ENCODE measurements at places on chromosomes 12 and 14.

- DNase-seq, result no peak
Observed at GRCh38 chr14:58667900-58668299, 30.1 kb downstream of the DACT1 start.

DNA sequence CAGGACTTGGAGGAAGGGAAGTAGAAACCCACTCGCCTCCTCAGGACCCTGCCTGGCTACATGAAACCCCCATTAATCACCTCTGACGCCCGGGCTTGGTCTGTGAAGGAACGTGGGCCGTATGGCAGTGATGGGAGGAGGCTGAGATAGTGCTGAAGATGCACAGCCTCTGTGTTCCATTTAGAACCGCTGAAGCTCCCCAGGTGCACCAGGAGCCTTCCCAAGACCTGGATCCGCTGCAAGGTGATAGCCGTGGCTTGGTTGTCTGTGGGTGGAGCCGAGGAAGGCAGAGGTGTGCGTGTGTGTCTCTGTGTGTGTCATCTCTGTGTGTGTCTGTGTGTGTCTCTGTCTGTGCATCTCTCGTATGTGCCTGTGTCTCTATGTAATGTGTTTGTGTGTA lies 293.1 kb downstream of the CACNA1C start:
- no peak for DNase-seq

- no peak for DNase-seq
Observed at GRCh38 chr12:19199332-19199731, 69.8 kb downstream of the PLEKHA5 start.

DNA sequence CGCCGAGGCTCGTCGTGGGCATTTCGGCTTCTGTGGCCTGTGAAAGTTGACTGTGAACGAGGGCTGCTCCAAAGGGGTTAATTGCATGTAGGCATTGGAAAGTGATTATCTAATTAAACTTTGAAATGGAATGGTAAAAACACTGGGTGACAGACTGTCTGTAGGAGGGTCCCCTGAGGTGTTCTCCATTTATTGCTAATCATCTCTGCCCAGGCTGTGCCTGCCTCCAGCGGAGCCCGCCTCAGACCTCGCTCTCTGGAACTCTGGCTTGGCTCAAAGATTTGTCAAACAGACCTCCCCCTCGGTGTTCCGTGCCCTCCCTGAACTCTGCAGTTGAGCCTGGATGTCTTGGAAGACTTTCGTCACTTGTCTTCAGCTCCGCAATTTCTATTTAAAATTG lies 50.2 kb upstream of the VRK1 start:
- DNase-seq, result no peak

GRCh38 chr12:121888083-121888477 lies 510 bp upstream of the PSMD9 start:
- DNase-seq, result no peak

DNA sequence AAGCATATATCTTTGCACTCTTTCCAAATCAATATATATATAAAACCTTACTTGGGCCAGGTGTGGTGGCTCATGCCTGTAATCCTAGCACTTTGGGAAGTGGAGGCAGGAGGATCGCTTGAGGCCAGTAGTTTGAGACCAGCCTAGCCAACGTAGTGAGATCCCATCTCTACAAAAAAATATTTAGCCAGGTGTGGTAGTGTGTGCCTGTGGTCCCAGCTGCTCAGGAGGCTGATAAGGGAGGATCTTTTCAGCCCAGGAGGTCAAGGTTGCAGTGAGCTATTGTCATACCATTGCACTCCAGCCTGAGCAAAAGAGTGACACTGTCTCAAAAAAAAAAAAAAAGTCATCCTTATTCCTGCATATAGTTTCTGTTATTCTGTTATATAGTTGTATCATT lies 14.4 kb downstream of the OS9 start:
- no peak for DNase-seq

DNA sequence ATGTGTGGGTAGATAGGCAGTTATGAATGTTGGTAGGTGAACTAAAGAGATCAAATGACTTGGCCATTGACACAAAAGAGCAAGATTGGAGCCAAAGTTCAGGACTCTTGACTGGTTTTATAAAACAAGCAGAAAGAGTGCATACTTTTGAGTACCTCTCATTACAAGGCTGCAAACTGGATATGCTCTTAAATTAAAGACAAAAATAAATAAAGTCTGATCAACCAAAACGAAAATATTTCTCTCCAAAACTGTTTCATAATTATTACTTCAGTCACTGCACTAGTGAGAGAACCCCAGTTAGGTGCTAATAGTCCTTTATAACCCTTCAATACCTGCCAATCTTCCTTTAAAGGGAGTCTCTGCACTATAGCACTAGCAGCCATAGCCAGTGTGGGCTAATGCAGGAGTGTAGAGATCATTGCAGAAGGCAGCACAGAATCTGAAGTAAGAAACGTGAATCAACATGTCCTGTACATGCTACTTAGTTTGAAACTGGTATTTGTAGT lies 147.1 kb downstream of the FOXA1 start:
- DNase-seq, result no peak

DNA sequence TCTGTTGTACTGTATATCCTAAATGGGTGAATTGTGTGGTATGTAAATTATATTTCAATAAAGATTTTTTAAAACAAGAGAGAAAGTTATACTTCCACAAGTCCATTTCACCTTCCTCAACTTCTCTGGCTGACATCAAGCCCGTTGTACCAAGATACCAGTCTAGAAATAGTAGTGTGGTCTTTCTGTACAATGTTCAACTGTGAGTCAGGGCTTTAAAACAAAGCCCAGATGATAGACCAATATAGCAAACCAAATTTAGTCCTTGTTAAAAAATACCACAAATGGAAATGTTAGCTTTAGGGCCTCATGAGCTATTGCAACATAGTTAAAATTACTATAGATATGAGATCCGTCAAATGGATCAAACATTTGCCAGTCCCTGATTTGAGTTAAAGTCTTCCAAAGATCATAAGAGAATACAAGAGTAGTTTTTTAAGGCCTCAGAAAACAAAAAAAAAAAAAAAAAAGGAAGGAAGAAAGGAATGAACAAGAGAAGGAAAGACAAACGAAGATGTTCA lies 49.0 kb upstream of the EGLN3 start:
- no peak for DNase-seq

- DNase-seq, result no peak
Observed at GRCh38 chr14:97408937-97409815, 612.0 kb downstream of the VRK1 start.

DNA sequence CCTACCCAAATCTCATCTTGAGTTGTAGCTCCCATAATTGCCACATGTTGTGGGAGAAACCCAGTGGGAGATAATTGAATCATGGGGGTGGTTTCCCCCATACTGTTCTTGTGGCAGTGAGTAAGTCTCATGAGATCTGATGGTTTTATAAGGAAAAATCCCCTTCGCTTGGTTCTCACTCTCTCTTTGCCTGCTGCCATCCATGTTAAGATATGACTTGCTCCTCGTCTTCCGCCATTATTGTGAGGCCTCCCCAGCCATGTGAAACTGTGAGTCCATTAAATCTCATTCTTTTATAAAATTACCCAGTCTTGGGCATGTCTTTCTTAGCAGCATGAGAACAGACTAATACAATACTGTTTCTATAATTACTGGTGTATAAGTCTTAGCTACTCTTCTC lies 6.5 kb upstream of the BCAT1 start:
- DNase-seq, result no peak

DNA sequence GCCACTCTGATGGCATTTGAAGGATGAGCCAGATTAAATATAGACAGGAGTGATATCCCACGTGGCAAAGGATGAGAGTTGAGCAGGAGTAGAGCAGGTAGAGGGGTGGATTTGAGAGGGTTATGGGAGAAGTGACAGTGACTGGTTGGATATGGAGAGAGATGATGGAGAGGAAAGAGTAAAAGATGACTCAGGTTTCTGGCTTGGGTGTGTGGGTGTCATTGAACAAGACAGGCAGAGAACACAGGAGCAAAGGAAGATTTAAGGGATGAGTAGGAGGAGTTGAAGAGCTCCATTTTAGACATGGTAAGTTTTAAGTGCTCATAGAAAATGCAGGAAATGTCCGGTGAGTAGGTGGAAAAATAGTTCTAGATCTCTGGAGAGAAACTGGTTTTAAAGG lies 136.9 kb downstream of the EGLN3 start:
- peak; percentile 6 for DNase-seq

DNA sequence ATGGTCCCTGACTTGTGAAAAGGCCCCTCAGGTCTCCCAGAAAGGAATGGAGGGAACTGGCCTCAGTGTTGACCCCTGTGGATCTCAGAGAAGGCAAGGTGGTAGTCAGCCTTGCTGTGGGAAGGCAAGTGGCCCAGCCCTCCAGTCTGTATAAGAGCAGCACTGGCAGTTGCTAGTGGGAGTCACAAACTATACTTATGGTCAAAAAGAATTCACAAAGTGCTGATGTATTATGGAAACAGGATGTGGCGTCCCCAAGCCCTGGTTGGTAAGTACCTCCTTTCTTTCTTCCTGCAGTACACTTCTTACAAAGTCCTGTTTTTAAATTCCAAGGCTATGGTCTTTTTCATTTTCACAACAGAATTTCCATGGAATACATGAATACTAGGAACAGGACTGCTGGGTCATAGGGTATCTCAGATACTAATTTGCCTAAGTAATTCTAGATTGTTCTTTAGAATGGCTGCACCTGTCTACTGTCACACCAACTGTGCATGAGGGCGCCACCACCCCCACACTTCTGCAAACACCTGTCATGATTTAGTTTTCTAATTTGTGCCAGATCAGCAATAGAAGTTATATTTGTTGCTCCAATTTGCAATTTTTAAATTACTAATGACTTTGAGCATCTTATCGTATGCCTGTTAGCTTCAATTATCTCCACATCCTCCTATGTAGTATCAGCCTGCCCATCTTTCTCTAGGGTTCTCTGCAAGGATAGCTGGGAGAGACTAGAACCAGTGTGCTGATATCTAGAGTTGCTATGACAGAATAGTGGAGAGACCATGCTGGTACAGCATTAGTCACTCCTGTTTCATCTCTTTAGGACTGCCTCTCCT lies 40.7 kb upstream of the TMEM263 start:
- DNase-seq, result no peak

DNA sequence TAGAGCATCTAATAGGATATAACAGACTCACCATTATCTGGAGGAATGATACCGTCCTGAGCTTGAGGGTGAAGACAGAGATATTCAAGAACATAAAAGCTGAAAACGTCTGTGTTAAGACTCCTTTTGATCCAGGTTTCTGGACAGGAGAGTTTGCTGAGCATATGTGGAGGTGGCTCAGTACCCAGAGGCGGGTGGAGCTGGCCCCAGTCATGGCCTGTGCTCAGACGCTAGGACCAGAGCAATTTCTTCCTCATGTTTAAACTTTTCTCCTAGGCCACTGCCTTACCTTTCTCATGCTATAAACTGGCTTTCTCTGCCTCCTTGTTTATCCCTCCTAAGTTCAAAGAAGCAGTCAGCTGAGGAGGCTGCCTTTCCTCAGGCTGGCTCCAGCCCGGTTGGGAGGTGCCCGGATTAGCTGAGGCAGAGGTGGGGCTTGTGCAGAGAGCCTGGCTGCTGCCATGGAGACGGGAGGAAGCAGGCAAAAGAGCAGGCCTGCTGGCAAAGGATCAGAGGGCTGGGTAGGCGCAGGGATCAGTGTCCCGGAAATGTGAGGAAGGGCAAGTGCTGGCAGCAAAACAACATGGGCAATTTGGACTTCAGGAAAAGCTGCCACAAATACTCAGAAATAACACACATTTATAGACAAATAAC lies 13.7 kb downstream of the COA8 start:
- DNase-seq, result peak; percentile 74

- DNase-seq, result no peak
Observed at GRCh38 chr12:1575408-1576401, 18.7 kb downstream of the FBXL14 start.

GRCh38 chr14:21993837-21994236 lies 320.2 kb upstream of the OR4E1 start:
- no peak for DNase-seq
